ENCODE measurements at places on chromosomes 16 and 17.
A peak's percentile ranks its signal among the peaks of the same experiment; 100 is the strongest.

GRCh38 chr17:42315402-42316156 lies 27.3 kb downstream of the STAT5A start:
- DNase-seq = peak; percentile 47

- DNase-seq = no peak
Observed at GRCh38 chr17:36188891-36189306, 7.7 kb downstream of the CCL3L1 start.

- DNase-seq = no peak
Observed at GRCh38 chr17:9755083-9755482, 36.3 kb downstream of the DHRS7C start.

DNA sequence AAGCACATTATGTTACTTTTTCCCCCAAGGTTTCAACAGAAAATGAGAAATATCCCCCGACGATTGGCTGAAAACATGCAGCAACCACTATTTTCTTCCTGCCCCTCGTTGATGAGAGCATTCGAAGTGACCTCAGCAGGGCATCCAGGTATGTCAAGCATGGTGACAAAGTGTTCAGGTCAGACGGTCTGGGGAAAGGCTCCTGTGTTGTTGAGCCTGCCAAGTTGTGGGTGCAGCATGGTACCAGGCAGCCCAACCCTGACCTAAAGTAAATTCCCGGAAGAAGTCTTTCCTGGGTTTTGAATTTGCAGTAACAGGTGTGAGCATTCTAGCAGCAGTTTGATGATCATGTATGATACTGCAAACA lies 51.7 kb upstream of the SEC14L1 start:
- no peak for DNase-seq

DNA sequence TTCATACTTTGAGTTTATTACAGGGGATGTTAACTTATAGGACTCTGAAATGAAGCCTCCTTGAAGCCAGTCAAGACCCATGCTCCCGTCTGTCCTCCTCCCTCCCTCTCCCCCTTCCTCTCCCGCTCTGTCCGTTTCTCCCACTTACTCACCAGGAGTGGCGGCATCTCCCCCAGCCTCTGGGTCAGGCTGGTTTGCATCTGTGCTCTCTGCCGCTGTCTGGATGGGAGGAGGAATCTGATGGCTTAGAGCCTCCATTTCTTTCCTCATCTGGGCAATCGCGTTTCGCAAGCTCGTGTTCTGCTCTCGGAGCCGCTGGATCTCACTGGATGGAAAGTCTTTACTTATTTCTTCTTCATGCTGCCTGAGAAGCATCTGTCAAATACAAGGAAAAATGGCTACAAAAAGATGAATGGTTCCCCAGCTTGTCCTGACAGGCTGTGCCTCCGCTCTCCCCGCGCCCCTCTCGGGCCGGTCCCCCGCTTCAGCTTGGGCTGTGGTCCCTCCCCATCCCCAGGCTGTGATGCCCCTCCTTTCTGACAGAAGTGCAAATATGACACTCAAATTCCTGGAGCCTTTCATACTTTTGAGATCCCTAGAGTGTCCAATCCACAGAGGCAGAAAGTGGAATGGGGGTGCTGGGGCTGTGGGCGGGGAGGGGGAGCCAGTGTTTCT lies 40.0 kb downstream of the CCDC57 start:
- no peak for DNase-seq

DNA sequence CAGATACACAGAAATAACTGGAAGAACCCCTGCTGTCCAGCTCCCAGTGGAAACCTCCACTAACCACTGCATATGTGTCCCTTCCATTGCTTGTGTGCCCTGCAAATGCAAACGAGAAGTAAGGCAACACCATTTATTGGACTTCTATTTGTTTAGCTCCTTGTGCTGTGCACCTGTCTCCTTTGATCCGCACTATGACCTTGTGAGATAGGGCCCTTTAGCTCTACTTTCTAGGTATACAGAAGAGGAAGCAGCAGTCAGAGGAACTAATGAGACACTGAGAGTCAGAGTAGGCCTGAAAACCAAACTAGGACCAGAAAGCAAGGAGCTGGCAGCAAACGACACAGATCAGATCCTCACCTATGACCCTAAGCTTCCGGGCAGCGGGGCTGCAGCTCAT lies 22.4 kb downstream of the SOX9 start:
- no peak for DNase-seq

DNA sequence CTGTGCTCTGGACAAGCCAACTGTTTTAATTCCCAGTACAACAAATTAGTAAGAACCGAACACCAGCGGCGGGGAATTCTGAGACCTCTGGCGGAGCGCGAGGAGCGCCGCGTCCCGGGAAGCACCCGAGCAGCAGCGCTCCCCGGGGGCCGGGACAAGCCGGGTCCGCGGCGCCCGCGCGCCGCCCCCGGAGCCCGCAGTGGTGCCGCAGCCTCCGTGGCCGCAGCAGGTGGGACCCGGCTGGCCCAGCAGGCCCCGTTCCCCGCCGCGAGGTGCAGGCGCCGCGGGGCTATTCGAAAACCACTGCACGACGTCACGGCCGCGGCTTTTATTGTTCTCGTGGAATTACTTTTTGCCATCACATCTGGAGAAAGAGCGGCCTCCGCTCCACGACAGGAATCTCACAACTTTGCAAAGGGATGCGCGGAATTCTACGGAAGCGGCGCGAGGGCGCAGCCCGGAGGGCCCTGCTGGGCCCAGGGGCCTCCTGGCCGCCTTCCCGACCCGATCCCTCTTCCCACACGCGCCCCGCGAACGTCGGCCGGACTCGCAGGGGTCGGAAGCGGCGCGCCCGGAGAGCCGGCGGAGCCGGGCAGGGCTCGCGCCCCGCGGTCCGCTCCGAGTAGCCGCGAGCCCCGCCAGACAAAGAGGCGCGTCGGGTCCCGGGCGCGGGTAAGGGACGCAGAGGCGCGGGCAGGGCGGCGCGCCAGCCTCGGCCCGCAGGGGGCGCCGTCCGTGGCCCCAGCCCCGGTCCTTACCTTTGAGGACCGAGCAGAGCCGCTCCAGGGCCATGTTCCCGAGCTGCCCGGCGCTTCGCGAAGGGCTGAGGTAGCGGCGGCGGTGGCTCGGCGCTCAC lies 696 bp downstream of the NETO2 start:
- DNase-seq = peak; percentile 76

GRCh38 chr16:19071811-19072777 lies 4.7 kb downstream of the COQ7 start:
- DNase-seq = peak; percentile 62

DNA sequence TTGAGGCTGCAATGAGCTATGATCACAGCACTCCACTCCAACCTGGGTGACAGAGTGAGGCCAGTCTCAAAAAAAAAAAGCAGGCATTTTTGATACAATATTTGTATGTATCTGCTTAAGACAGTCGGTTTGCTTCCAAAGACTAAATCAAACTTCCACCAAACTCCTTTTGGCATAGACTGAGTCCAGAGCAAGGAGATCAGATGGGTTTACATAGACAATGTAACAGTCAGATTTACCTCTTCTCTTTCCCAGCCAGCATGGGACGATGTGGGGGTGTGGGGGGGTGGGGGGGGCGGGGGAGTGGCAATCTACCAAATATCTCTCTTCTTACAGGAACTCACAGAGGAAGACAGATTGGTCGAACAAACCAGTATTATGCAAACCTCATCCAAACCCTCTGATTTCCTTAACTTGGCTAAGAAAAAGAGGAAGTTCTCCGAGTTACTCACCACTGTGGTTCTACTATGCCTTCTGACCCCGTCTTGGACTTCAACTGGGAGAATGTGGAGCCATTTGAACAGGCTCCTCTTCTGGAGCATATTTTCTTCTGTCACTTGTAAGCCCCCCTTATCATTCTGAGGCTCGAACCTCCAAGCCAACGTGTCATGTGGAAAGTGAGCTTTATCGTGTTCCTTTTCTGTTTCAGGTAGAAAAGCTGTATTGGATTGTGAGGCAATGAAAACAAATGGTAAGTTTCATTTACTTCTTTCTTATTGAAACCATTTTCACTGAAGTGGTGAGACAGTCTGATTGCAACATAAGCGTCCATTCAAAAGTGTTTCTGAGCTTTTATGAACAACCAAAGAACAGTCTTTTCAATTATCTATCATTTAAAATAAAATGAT lies at the start of gene MILR1:
TSS of gene MILR1 (plus strand) at position 451 of the 848 bp plus-strand sequence. CDS start at position 505, 54 bp downstream.
- DNase-seq = no peak

GRCh38 chr17:43126911-43127290 lies 1.7 kb upstream of the BRCA1 start:
- no peak for DNase-seq

GRCh38 chr16:69930117-69930776 lies 20.9 kb upstream of the CLEC18A start:
- peak; percentile 56 for DNase-seq

- no peak for DNase-seq
Observed at GRCh38 chr16:74699666-74700065, 996 bp downstream of the MLKL start.

DNA sequence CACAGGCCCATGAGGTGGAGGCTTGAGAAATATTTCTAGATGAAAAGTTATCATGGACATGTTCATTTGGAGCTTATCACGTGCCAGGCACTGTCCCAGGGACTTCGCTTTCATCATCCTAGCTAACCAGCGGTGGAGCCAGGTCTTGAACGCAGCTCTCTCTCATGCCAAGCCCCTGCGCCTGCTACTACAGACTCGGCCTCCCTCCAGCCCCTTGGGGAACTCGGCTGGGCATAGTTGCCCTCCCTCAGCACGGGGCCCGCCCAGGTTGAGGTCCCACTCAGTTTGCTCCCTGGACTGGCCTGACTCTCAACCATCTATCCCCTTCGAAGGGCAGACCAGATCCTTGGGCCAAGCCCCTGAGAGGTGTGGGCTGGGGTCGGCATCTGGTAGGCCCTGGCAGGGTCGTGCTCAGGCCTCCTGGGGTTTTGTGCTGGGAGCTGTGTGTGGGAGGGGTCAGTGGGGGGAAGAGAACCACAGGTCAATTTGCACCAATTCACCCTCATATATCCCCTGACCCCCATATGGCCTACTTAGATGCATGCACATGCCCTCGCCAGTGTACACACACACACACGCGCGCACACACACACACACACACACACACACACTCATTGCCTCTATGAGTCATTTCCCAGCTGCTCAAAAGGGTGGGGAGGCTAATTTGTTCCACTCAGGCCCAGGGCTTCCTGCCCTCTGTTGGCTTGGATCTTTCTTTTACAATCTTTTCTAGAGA lies 12.1 kb upstream of the SCN4A start:
- DNase-seq = no peak

DNA sequence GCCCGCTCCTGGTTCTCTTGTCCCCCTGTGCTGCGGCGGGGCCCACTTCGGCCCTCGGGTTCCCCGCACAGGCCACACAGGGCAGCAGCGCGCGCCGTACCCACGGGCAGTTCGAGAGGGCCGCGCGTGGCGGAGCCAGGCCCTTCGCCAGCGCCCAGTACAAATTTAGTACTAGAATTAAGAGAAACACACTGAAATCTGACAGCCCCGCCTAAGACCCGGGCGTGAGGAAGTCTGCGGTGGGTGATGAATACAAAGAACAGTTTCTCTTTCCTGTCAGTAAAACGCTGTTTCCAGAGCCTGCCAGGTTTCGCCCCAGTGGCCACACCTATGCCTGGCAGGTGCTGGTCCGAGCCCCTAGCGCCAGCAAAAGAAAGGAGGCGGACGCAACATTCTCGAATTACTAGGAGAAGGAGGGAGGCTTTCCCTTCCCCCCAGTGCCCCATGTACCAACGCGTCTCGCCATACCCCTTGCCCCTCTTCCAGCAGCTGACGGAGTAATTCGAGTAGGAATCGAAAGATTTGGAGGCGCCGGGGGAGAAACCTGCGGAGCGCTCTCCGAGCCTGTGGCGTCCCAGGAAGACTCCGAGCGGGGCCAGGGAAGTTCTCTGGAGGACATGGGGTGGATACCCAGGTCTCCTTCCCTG lies 591 bp upstream of the SLFN5 start:
- DNase-seq = peak; percentile 53

- peak; percentile 35 for DNase-seq
Observed at GRCh38 chr16:275786-276232, at the start of gene RGS11. RGS11 (minus strand) TSS chr16:275944; CDS start chr16:275911, 33 bp downstream.

- no peak for DNase-seq
Observed at GRCh38 chr16:75266738-75267630, 15.6 kb upstream of the BCAR1 start.

- DNase-seq = no peak
Observed at GRCh38 chr17:39716073-39716818, 14.1 kb downstream of the MIEN1 start.

GRCh38 chr16:59113004-59113670 lies 379.0 kb upstream of the GOT2 start:
- DNase-seq = no peak

DNA sequence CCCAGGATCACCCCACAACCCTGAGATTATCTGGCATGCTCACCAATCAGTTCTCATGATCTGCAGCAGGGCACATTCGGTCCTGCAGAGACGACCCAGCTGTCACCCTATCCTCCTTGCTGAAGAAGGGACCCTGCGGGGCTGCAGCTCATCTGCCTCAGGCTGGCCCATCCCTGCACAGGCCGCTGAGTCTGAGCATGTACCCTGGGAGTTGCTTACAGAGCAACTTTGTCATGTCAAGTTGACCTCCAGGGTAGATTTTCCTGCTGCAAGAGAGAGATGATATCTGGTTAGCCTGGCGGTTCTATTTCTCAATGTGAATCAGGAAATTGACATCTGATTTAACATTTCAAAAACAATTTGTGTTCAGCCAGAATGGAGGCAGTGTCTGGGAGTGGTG lies 36.0 kb upstream of the ADCY9 start:
- peak; percentile 18 for DNase-seq

DNA sequence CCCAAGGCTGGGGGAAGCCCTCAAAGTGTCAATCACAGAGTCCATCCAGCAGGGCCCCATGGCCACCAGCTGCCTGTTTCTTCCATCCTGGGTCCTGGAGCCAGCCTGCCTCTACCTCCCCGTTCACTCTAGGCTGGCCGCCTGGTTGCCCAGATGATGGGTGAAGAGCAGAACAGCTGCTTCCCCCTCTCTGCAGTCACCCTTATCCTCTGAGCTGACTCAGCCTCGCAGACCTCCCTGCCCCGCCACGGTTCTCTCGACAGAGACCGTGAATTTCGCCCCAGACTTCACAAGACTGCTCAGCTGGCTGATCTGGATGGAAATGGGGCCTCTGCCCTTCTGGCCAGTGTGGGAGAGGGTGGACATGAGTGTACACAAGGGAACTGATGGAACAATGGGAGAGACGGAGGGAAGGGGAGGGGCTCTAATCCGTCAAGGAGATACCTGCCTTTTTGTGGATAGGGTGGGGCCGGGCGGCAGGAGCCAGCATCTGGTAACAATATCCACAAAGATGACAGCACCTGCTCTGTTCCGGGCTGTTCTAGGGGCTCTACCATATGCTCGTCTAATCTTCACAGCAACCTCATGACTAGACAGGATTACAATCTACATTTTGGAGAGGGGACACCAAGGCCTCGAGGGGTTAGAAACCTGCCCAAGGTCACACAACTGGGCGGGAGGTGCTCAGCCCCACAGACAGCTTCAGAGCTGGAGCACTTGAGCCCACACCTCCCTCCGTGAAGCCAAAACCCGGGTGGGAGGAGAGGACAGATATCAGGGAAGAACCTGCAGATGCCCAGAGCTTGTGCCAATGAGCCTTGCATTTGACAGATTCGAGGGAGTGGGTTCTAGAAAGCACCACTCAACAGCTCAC lies 136.0 kb downstream of the SDK2 start:
- DNase-seq = no peak

GRCh38 chr17:69820876-69821473 lies 254.1 kb upstream of the KCNJ16 start:
- no peak for DNase-seq

- DNase-seq = no peak
Observed at GRCh38 chr16:90000733-90001427, 18.4 kb downstream of the DBNDD1 start.
